A549 treated with AZD2906 at 1 μM for 4 hours (cell line): ENCODE measurements at places on chromosomes 5 and 9. TPM values are rescaled to one million over a fixed set of nuclear protein-coding genes. Genes with fewer than 3 reads are reported as not detected.

SPATA31C1 gene
- not detected in 5 replicates for total RNA-seq

OCLN gene
- total RNA-seq, result 8.6 to 13.3 TPM (median 9.0 TPM) in 5 replicates

SURF2 gene
- 37.8 to 53.4 TPM (median 45.4 TPM) in 5 replicates for total RNA-seq

CDO1 gene
- not detected in 5 replicates for total RNA-seq

DMRTA1 gene
- 0.52 to 0.70 TPM (median 0.65 TPM) in 5 replicates for total RNA-seq

ACOT12 gene
- 0.10 TPM in 1 of 5 replicates, not detected in the others for total RNA-seq

TRIM41 gene
- 21.3 to 28.0 TPM (median 27.3 TPM) in 5 replicates for total RNA-seq

FST gene
- total RNA-seq, result 1.3 to 2.0 TPM (median 1.6 TPM) in 5 replicates

ZDHHC11 gene
- 13.3 to 16.9 TPM (median 15.8 TPM) in 5 replicates for total RNA-seq

CSNK1G3 gene
- 17.8 to 28.8 TPM (median 21.2 TPM) in 5 replicates for total RNA-seq

STING1 gene
- total RNA-seq, result 0.78 to 1.0 TPM (median 1.00 TPM) in 5 replicates

ITGA1 gene
- 0.69 to 2.0 TPM (median 1.00 TPM) in 5 replicates for total RNA-seq

FCN1 gene
- total RNA-seq, result not detected in 5 replicates

SPRY4 gene
- total RNA-seq, result 8.2 to 11.4 TPM (median 10.2 TPM) in 5 replicates

OR1Q1 gene
- total RNA-seq, result 0.07 TPM in 1 of 5 replicates, not detected in the others

TXNDC8 gene
- total RNA-seq, result not detected in 5 replicates

STOML2 gene
- total RNA-seq, result 220 to 269 TPM (median 247 TPM) in 5 replicates

HK3 gene
- 0.02 to 0.07 TPM in 2 of 5 replicates, not detected in the others for total RNA-seq

NR5A1 gene
- total RNA-seq, result 0.07 to 0.20 TPM (median 0.17 TPM) in 5 replicates

PTGDS gene
- 0.47 to 1.4 TPM (median 0.62 TPM) in 5 replicates for total RNA-seq

NUDT12 gene
- total RNA-seq, result 1.5 to 1.9 TPM (median 1.7 TPM) in 5 replicates

POLR1E gene
- 30.4 to 36.6 TPM (median 34.2 TPM) in 5 replicates for total RNA-seq

MYOT gene
- 0.08 to 0.27 TPM (median 0.13 TPM) in 3 of 5 replicates, not detected in the others for total RNA-seq

CMYA5 gene
- total RNA-seq, result 0.06 to 0.13 TPM (median 0.09 TPM) in 5 replicates

UQCRQ gene
- total RNA-seq, result 340 to 546 TPM (median 496 TPM) in 5 replicates

TLR4 gene
- total RNA-seq, result 0.06 to 0.12 TPM (median 0.06 TPM) in 5 replicates

GCNT4 gene
- total RNA-seq, result 0.22 to 0.31 TPM (median 0.29 TPM) in 5 replicates

PCDHB11 gene
- total RNA-seq, result 0.05 to 0.08 TPM (median 0.07 TPM) in 5 replicates

GFI1B gene
- 0.07 to 0.11 TPM (median 0.10 TPM) in 4 of 5 replicates, not detected in the other for total RNA-seq

SLC25A2 gene
- not detected in 5 replicates for total RNA-seq
